ENCODE measurements at places on chromosomes 16 and 17.

- no peak for DNase-seq
Measured at GRCh38 chr16:81237942-81238295, 570 bp upstream of the BCO1 start.

DNA sequence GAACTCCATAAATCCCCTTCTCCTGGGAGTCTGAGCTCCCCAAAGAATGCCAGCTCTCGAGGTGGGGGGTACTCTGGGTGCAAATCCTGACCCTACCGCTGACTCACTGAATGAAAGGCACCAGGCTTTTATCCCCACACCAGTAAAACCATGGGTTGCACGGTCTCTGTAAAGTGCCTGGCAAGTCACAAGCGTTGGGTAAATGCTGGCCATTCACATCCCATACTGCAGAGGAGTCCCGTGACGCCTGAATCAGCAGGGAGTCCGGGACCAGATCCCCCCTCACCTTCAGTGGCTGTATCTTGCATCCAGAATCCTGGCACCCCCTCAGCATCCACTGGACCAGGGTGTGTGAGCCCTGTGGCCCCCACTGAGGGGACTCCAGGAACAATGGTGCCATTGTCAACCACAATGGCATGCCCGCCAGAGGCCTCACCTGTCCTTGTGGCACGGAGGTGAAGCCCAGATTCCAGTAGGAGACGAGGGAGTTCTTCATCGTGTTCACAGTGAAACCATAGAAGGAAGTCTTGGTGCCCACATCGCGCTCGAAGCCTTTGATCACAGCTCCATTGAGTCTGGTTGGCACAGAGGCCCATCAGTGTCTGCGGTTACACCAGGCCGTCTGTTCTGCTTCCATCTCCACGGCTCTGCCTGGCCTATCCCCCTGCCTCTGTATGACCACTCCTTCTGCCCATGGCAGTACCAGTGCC lies 13.3 kb downstream of the ST6GALNAC2 start:
- no peak for DNase-seq

DNA sequence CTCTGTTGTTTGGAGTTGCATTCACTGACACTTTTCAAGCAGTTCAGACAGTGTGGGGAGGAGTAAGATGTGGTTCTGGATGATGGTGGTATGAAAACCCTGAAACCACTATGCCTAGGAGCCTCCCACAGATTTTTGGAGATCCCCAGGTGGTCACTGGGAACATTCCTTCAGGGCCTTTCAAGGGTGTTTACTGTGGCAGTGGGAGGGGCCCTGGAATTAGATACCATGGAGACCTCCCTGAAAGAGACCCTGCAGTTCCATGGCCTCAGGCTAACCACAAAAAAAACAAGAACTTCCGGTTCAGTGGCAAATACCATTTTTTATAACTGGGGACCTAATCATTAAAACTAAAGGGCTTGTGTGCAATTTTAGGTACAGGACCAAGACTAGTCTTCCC lies 79.9 kb downstream of the TMEM100 start:
- DNase-seq: no peak

- DNase-seq: no peak
Measured at GRCh38 chr17:1498869-1499268, 6.4 kb upstream of the MYO1C start.

- no peak for DNase-seq
Measured at GRCh38 chr17:50420419-50421112, 5.5 kb upstream of the ACSF2 start.

Measured in RWPE1 (cell line).